Activated CD4-positive, alpha-beta T cell treated with anti-CD3 and anti-CD28 coated beads, Interleukin-2, amount 10 ng/mL, durations not matched to agents 7 days and 5 days (primary cell): ENCODE measurements at places on chromosomes 5 and 9. TPM values are rescaled to one million over a fixed set of nuclear protein-coding genes. Genes with fewer than 3 reads are reported as not detected.

Gene CARTPT
- total RNA-seq = not detected

Gene UBE2R2
- total RNA-seq = 33.1 TPM

Gene CATSPER3
- 1.4 TPM for total RNA-seq

DNA sequence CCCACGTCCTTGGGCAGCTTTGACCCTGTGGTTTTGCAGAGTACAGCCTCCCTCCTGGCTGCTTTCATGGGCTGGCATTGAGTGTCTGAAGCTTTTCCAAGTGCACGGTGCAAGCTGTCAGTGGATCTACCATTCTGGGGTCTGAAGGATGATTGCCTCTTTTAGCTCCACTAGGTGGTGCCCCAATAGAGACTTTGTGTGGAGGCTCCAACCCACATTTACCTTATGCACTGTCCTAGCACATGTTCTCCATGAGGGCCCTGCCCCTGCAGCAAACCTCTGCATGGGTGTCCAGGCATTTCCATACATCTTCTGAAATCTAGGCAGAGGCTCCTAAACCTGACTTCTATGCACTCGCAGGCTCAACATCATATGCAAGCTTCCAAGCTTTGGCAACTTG is 644.2 kb upstream of the CDH9 start:
- DNase-seq = no peak

GRCh38 chr5:77182367-77182766 is 28.1 kb upstream of the PDE8B start:
- no peak for DNase-seq
